ENCODE measurements at places on chromosomes 7 and 10. TPM values are rescaled to one million over a fixed set of nuclear protein-coding genes. Genes with fewer than 3 reads are reported as not detected.

SPDYE16 gene
- total RNA-seq: 0.28 TPM

ECHDC3 gene
- 24.9 TPM for total RNA-seq

DNA sequence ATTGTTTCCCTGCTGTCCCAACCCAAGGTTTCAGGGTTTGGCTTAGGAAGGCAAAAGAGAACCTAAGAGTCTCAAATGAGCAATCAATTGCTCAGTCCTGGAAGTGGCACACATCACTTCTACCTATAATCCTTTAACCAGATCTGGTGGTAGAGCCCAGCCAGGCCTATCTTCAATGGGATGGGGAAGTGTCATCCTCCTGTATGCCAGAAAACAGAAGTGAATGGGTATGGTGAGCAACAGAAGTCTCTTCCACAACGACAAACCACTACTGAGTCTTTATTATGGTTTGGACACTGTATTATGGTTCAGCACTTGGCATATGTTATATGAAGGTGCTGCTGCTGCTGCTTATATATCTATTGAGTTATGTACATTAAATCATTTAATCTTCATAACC is 3.0 kb upstream of the AKR1B1 start:
- no peak for DNase-seq
- no peak overlapping the region for H3K4me3 ChIP-seq
- peaks cover 7% of the 10 kb centered on the region for H3K4me1 ChIP-seq
- no peaks in the 10 kb centered on the region for H3K36me3 ChIP-seq

DNA sequence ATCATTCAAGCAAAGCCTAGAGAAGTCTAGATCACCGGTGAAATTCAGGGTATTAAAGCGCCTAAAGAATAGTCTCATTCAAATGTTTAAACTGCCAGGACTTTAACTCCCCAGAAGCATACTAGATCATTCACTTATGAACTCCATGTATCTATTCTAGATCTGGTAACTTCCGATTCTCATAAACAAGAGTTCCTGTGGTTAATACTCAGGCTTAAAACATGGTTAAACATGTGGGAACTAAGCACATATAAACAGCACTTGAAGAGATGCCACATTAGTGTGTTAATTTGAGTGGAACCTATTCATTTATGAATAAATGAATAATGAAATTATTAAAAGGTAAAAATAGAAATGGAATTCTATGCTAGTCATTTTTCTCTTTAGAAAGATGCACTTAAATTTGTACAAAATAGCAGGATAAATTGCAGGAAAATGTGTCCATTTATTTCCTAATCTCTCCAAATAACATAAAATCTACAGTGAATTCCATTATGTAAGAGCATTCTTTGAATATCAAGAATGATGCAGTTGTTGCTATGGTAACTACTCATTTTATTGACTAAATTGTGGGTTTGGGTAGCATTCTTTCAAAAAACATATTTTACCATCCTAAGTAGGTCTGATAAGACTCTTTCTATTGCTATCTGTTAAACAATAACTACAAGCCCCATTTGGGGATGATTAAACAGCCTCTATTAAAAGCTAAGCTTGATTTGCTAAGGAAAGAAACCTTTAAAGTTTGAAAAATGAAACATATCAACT is 147.6 kb upstream of the TMEM168 start:
- H3K4me1 ChIP-seq: peaks cover 4% of the 10 kb centered on the region
- peaks cover 3% of the 10 kb centered on the region for H3K36me3 ChIP-seq
- H3K27me3 ChIP-seq: no peaks in the 10 kb centered on the region
- H3K4me3 ChIP-seq: no peak overlapping the region
- no peak overlapping the region for H3K27ac ChIP-seq

- no peaks in the 10 kb centered on the region for H3K27me3 ChIP-seq
- H3K4me3 ChIP-seq: no peak overlapping the region
- peak; percentile 74 for DNase-seq
- peak overlapping the region; percentile 53 for H3K27ac ChIP-seq
- no peaks in the 10 kb centered on the region for H3K36me3 ChIP-seq
These were observed 171.2 kb downstream of the REEP3 start for GRCh38 chr10:63692220-63692896.

GRCh38 chr7:150405584-150406311 is 26.6 kb downstream of the ZNF775 start:
- peak; percentile 74 for DNase-seq
- peak overlapping the region; percentile 62 for H3K4me3 ChIP-seq
- H3K36me3 ChIP-seq: no peaks in the 10 kb centered on the region
- peaks cover 9% of the 10 kb centered on the region for H3K4me1 ChIP-seq
- peak overlapping the region; percentile 93 for H3K27ac ChIP-seq

GRCh38 chr7:111393011-111393754 is 169.1 kb downstream of the IMMP2L start:
- peak overlapping the region; percentile 6 for H3K27ac ChIP-seq
- H3K4me3 ChIP-seq: no peak overlapping the region
- H3K27me3 ChIP-seq: no peaks in the 10 kb centered on the region
- no peak for DNase-seq

DNA sequence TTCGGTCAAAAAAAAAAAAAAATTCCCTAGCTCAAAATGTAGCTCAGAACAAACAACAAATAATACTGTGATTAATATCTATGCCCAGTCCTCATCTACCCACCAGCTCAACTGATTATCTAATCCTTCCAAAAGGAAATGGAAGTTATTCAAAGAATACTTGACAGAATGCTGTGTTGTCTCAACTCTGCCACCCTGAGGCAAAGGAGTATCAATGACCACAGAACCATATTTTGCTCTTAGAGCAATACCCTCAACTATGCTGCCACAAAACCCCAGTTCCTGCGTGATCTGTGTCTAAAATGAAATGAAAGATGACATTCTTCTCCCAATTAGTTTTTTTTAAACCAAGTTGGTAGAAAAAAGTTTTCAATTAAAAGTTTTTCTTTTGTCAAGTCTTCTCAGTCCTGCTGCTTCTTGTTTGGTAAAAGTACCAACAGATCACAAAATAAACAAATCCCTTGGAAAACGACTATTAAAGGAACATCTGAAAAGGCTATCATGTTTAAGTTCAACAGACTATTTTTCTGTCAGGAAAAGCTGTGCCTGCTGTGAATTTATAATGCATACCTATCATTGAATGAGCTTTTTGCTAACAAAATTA is 21.6 kb downstream of the RBM28 start:
- H3K4me3 ChIP-seq: no peak overlapping the region
- H3K27ac ChIP-seq: no peak overlapping the region
- peaks cover 63% of the 10 kb centered on the region for H3K36me3 ChIP-seq
- no peaks in the 10 kb centered on the region for H3K27me3 ChIP-seq
- H3K4me1 ChIP-seq: no peaks in the 10 kb centered on the region
